ENCODE measurements at places on chromosomes 4 and X.
A peak's percentile ranks its signal among the peaks of the same experiment; 100 is the strongest.

DNA sequence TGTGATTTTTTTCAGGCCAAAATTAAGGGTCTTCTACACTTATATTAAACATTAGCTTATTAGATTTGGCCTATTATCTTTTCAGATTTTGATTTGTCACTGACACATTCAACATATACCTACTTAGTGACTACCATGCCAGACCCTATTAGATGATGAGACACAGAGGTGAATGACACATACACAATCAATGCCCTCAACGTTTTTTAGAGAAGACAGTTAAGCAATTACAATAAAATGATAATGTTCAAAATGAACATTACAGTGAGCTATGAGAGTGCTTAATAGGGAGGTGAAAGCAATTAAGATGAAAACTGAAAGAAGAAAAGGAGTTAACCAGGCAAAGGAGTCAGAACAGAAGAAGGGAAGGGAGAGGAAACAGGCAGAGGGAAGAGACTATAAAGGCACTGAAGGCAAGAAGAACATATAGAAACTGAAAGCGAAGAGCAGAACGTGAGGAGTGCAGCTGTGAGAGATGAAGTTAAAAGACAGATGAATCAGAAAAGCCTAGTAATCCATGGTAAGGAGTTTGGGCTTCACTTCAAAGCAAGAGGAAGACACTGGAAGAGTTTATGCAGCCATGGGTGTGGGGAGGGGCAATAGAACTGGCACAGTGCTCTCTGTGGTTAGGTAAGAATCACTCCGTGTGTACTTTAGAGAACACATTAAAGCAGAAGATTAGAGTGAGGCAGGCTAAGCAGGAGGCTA, 119.0 kb downstream of the REELD1 start:
- peak; percentile 26 for DNase-seq

GRCh38 chr4:42048394-42048793, 58.1 kb downstream of the SLC30A9 start:
- DNase-seq: no peak

GRCh38 chrX:12753366-12753765, 37.8 kb upstream of the PRPS2 start:
- no peak for DNase-seq

GRCh38 chr4:2787230-2788100, 5.4 kb upstream of the SH3BP2 start:
- DNase-seq: peak; percentile 83

DNA sequence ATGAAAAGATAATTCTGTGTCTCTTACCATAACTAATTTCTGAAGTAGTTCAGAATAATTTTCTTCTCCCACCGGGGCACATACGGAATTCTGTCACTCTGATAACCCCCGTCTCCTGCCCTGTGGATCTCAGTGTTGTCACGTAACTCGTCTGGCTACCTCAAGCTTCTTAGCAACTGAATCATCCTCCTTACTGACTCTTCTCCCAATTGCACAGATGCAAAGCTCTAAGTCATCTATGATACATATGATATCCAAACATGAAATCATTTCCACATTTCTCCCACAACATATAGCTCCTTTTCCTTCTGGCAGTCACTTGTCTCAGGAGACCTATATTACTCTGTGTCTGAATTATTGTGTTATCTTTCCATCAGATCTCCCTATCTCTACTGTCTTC, 1043.1 kb upstream of the TENM3 start:
- DNase-seq: no peak

- no peak for DNase-seq
These were observed 190.3 kb upstream of the GATB start for GRCh38 chr4:151950993-151951670.

DNA sequence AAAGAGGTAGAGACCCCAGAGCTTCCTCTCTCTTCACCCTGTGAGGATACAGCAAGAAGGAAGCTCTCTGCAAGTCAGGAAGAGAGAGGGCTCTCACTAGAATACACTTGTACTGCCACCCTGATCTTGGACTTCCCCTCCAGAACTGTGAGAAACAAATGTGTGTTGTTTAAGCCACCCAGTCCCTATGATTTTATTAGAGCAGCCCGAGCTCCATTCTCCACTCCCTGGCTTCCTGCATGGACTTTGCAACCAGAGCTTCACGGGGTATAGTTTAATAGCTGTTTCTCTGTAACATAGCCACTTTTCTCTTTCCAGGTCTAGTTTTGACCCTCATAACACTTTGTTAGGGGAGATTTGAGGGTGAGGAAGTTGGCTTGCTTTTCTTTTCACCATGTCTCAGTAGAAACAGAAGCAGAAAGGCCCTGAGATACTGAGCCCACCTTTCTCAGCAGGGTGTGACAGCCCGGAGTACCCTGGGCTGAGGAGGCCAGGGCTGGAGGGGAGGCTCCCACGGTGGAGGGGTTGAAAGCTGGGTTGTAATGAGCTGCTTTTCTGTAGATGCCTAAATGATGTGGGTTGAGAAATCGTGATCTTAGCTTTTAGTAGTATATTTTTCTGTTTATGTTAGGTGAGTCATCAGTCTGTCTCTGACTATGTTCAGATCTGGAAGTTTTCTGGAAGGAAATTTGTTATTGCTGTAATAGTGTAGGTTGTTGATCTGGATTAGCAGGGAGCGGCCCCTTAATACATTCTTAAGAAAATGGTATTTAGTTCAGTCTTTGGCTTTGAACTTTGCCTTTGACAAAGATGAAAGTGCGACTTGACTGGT, 118.6 kb downstream of the PTTG2 start:
- no peak for DNase-seq

GRCh38 chrX:64204252-64204651, 1.3 kb downstream of the AMER1 start:
- DNase-seq: peak; percentile 3

GRCh38 chr4:17155486-17155885, 257.0 kb upstream of the LDB2 start:
- no peak for DNase-seq

DNA sequence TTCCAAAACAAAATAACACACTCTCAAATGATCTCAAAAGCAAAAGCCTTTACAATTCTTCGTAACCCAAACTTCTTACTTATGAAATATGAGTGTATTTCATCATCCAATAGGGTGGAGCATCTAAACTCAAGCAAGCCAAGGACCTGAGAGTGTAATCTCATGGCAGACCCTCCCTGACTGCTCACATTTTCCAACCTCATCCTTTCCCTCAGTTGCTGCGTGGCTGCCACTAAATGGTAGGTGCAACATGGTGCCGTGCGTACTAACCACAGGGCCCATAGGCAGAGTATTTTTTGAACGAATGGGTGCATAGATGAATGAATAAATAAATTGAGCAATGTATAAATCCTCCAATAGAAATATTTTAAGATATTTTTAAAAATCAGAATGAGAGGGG, 45.4 kb downstream of the TTC29 start:
- DNase-seq: no peak

DNA sequence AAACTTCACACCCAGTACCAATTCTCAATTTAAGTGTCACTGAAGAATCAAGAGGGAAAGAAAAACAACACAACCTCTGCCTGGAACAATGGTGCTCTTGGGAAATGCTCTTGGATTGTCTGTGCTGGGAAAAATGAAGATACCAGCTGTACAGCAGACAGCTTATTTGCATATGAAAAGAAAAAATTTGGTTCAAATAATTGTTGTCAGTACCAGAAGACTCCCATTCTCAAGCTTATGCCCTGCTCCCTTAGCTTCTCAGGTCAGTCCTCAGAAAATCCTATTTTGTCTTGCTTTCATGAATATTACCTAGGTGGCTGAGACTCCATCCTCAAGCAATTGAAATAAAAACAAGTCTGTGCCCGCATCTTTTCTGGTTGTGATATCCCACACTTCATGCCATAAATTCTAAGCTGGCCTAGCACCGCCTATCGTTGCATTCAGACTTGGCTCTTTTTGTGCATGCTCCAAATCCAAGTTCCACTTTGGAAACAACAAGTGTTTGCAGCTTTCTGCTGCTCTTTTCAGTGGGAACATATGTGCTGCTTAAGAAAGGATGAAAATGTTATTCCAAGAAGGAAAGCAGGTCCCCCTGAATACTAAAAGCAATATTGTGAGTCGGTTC, 431.6 kb downstream of the INPP4B start:
- DNase-seq: no peak

DNA sequence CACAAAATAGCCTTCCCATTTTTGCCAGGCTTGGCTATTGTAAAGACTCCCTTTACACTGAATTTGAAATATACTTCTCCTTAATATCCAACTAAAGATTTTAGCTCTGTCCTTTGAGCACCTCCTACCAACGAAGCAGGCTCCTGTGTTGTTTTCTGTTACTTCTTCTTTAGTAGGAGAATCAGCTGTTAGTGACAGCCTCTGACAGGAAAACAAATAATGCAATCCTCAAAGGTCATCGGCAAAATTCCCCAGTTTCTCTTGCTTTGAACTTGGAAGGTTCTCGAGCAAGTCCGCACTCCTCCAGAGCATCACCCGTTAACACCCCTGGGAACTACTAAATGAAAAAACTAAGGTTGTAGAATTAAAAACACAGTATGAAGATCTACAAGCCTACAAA, 66.9 kb downstream of the MANBA start:
- DNase-seq: no peak

DNA sequence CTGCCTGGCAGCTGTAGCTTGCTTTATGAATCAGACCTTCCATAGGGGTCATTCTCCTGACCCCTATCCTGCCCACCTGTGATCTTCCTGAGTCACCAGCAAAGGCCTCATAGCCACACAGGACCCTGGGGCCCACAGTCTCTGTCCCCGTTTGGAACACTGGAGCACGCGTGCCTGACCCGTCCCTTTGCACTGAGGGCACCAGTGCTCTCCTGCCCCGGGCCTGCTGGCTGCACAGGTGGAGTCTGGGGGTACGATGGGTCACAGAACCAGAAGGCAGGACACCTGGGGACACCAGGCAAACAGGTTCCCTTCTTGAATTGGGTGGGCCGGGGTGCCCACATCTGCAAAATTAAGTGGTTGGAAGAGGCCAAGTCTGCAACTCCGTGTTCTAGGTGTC, 97.2 kb downstream of the CPZ start:
- DNase-seq: no peak

GRCh38 chr4:112910109-112910736, 139.2 kb upstream of the ANK2 start:
- DNase-seq: no peak

GRCh38 chr4:159222043-159222552, 119.2 kb downstream of the RAPGEF2 start:
- DNase-seq: no peak

DNA sequence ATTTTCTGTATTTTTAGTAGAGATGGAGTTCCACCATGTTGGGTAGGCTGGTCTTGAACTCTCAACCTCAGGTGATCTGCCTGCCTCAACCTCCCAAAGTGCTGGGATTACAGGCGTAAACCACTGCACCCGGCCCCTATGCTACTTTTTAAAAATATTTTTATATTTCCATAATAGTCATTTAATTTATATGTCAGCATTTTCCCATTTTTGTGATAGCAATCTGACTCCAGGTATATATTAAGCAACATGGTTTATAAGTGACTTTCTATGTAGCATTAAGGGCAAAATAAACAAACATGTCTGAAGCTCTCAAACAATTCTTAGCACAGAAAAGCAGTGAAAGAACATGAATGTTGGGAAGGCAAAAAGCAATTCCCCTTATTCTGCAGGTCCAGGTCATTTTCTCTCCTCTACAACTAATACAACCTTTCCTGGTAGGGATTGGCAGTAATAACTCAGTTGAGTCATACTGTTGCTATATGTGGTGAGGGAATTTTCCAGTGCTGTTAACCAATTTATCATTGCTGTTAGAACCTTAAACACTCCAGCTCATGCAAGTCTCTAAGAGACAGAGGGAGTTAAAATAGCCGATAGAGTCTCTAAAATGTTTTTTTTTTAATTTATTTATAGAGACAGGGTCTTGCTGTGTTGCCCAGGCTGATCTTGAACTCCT, 24.0 kb downstream of the SMIM14 start:
- DNase-seq: no peak

Measured in GM06990 (cell line).